Endothelial cell (in vitro differentiated cells): ENCODE measurements at places on chromosomes 1 and 21. TPM values are rescaled to one million over a fixed set of nuclear protein-coding genes. Genes with fewer than 3 reads are reported as not detected.
A peak's percentile ranks its signal among the peaks of the same experiment; 100 is the strongest.

GRCh38 chr1:110210604-110211495, 736 bp downstream of the KCNC4 start:
- peak; percentile 49 for DNase-seq

- DNase-seq, result no peak
These were observed 48.8 kb upstream of the CAMK1G start for GRCh38 chr1:209534496-209535250.

ACOT11 gene
- total RNA-seq, result 35.6 TPM

GRCh38 chr1:212034516-212035122, 738 bp downstream of the INTS7 start:
- no peak for DNase-seq

DNA sequence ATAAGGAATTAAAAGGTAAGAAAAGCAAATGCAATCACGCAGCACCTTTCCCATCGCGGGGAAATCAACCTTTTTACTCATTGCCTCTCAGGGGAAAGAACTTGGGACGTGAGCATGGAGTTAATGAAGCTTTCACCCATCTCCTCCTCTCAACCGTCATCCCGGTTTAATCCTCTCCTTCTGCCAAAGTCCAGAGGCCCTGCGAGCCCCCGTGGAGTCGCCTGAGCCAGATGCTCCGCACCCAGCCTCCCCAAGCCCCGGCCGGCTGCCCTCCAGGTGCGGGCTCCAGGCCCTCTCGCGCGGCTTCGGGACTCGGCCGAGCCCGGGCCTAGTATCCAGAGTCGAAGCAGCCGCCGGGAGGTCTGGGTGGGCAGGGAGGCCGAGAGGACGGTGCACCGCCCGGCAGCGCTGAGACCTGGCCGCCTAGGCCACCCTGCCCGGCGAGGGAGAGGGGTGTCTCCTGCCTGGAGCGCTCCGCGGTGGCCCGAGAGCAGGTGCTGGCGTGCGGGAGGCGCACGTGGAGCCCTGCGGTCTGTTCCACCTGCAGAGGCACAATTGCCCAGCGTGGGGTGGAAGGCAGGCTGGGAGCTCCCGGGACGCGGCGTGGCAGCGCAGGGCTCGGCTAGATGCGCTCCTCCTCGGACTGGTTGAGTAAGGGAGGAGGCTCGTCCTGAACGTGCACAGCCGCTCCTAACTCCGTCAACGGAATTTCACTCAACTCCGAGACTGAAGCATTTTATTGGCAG, 218.5 kb downstream of the SDCCAG8 start:
- DNase-seq, result no peak

DNA sequence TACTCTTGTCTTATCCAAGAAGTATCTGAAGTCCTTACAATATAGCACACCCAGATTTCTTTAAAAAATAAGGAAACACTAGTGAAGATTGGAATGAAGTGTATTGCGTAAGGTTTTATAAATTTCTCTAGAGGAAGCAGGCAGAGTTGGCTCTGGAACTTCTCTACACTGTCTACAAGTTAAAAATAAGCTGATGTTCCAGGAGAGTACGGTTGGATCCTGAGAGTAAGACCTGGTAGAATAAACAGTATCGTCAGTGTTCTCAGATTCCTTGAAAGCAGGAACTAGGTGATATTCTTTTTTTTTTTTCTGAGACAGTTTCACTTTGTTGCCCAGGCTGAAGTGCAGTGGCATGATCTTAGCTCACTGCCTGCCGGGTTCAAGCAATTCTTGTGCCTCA, 107.9 kb downstream of the USP25 start:
- DNase-seq, result no peak

LIPI gene
- not detected for total RNA-seq
